ENCODE measurements at places on chromosomes 3 and 15.

DNA sequence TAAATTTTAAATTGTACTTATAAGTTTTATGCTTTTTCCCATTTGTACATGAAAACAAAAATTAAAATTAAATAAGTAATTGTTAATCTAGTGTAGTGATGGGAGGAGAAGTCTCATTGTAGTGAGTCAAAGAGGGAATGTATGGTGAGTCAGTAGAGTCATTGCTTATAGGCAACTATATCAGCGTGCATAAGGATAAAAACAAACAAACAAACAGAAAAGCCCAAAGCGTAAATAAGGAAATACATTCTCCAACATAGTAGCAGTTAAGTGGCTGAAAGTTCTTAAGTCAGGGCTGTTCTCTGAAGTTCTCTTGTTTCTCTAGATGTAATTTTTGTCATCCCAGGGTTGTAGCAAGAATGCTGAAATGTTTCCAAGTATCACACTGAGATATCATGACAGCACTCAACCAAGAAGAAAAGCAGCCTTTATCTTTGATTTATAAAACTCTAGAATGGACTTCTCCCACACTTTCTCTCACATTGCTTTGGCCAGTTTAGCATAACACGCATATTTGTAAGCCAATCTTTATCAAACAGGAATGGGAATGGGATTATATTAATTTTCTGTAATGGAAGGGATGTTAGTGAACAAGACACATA is 184.1 kb upstream of the TP63 start:
- no peak for DNase-seq

DNA sequence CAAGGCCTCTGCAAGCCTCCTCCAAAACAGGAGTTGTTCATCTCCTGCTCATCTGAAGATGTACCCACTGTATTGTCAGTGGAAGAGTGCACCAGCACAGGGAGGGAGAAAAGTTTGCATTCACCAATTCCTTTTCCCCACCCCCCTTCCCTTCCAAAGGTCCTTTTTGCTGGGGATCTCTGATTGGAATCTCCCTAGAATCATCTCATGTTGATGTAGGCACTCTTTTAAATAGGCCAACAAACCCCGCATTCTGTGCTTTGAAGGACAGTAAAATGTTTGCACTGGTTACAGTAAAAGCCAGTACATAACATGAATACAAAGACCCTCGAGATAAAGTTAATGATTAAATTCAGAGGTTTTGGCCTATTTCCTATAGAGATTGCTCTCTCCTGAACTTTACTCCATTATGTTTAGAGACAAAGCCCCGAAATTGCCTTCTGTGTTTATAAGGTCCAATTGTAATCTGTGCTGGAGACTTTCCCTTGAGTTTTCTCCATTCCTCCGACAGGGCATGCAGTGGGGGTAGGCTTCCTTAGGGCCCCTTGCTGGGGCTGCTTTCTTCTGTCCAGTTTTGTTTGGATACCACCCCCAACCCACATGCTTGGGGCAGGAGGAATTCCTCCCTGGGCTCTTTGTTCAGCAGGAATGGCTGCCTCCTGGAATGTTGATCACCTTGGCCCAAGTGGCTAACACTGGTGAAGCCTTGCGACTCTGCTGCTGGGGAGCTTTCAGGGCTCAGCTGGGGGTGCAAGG is 22.5 kb downstream of the TRIM71 start:
- DNase-seq = no peak

DNA sequence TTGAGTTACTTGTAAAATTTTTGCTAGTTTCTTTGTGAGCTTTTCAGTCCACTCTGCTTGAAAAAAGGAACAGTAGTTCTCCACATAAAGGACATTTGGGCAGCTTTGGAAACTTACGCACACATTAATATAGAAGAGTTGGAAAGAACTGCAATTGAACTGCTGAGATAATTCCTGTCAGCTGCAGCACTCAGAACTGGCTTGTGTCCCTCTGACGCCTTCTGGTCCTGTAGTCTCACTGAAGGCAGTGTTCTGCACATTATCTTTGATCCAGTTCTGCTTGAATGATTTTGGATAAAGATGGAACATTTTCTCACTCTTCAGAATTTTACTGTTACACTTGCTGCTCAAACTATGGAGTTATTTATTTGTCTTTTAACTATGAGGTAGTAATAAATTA is 901.9 kb downstream of the OTOL1 start:
- no peak for DNase-seq

DNA sequence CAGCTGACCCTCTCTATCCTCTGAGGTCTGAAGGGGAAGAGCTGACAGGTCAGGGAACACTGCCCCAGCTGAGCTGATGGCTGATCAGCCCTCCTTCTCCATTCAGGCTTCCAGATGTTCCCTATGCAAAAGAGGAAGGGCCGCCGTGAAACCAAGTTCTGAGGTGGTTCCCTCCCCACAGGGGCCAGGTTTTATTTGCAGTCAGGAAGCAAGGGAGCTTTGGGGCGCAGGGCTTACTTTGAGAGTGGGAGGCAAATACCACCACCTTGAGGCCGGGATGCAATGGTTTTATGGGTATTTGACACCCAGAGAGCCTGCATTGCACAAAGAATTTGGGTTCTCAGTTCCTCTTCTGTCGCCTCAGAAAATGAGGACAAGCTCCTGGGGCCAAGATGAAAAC is 186.9 kb downstream of the ARRDC4 start:
- DNase-seq = no peak

DNA sequence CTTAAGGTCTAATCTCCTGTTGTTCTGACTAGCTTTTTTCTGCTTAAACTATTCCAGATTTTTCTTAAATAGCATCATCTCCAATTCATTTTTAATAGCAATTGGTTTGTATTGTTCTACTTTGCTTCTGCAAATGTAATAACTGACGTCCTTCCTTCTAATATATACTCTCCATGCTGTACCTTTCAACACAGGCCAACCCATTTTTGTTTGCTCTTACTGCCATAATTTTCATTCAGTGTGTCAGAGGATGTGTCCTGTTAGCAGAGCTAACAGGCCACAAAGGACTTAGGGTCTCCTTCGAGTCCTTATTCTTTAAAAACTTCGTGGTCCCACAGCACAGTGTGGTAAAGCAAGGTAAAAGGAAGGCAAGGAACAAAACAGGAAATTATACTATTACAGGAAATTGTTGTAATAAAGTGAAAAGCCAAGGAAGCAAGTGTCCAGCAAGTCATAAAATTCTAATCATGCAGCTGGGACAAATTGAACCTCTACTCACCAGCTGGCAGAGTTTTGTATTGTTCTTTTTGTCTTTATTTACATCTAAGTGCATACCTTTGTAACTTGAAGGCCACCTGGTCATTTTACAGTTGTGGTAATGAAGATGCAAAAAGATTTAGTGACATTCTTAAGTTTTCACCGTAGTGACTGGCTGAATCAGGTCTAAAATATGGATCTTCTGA is 64.9 kb upstream of the ZBTB20 start:
- DNase-seq = no peak

DNA sequence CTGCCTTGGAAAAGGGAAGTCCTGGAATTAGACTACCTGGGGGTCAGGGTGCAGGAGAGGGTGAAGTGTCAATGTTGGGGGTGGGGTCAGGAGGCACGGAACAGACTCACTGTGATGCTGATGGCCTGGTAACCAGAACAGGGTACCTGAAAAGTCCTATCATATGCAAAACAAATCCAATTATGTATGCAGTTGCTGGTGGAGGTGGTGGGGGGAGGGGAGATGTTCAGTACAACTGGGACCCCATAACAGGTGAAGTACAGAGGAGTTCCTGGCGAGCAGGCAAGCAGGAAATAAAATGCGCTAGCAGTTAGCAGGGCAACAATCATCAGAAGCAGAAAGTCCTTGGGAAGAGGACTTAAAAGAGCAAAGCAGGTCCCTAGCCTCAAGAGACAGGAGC is 4.2 kb upstream of the KATNBL1 start:
- no peak for DNase-seq

- DNase-seq = no peak
These were observed 346.6 kb upstream of the RBMS3 start for GRCh38 chr3:28934126-28934813.

GRCh38 chr3:196896229-196896628 is 28.5 kb downstream of the SENP5 start:
- no peak for DNase-seq

DNA sequence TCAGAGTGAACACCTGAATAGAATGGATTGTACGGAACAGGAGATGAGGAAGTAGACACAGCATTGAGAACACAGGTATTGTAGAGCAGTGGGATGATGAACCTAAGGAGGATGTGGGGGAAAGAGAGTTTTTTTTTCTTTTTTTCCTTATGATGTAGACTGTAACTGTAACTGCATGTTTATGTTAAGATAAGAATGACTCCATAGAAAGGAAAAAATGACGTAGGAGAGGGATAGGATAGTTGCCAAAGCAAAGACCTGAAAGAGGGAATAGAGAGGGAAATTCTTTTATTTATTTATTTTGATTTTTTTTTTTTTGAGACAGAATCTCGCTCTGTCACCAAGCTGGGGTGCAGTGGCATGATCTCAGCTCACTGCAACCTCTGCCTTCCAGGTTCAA is 33.2 kb downstream of the APH1B start:
- DNase-seq = no peak

DNA sequence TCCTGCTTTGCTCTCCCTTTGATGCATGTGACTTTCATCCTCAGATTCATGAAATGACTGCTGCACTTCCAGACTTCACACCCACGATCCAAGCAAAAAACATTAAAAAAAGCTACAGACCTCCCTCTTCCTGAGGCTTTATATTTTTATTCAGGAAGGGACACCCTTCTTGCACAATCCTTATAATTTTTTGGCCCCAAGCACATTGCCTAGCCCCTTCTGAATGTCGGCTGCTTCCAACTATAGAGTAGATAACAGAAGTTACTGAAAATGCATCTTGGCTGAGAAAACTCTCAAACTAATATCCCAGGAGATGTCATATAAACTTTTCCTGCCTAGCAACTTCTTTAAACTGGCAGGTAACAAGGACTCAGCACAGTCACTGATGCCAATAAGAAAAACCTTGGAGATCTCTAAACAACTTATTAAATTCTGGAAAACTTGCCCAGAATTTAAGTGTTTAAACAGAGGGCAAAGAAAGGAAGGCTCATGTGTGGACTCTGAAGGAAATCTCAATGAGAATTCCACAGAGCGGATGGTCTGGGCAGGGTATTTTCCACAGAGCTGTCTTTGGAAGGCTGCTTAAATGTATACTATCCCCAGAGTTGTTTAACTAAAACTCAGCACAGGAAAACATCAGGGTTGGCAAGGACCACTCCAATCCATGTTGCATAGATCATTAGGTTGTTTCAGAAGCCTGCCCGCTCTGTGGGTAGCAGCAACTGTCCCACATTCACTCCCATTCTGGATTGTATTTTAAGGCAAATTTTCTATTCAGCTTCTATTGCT is 746.8 kb upstream of the LMCD1 start:
- no peak for DNase-seq

- DNase-seq = no peak
These were observed 16.8 kb upstream of the LARS2 start for GRCh38 chr3:45371621-45372020.

DNA sequence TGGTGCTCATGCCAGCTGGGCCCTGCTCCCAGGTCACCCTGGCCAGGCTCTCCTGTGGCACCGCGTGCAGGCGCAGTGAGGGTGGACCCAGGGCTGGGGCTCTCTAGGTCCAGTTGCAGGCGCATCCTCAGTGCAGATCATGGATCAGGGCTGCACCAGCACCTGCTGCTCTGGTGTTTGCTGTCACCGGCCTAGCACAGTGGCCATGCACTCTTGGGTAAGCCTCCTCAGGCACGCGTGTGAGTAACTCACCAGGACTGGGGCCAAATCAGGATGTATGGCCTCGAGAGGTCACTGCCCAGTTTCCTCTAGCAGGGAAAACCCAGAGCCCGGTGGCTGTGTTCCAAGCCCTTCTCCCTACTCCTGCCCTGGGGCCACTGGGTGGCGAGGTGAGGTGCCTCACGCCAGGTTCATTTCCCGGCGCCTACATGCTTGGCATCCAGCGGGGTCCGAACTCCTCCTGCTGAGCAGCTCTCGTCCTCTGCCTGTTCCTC is 45.5 kb upstream of the SLC41A3 start:
- DNase-seq = no peak

DNA sequence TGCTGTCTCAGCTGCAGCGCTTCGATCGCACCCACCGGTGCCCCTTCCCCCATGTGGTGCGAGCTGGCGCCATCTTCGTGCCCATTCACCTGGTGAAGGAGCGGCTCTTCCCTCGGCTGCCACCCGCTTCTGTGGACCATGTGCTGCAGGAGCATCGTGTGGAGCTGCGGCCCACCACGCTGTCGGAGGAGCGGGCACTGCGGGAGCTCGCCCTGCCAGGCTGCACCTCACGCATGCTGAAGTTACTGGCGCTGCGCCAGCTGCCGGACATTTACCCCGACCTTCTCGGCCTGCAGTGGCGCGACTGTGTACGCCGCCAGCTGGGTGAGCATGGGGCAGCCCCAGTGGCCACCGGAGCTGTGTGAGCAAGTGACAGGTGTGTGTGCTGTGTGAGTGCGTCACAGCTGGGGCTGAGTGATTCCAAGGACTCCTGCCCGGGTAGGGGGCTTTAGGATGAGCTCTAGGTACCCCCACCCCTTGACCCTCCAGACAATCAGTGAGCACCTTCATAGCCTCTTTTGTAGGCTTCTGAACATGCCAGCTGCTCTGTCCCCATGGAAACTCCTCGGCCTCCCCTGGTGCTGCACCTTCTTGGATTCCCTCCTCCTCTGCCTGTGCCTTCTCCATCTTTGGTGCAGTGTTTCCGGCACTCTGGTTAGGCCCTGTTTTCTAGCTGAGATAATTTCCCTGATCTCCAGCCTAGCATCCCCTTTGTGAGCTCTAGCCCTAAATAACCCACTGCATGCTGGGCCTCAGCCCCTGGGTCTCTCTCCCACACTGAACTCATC is 7.0 kb downstream of the C15orf39 start:
- no peak for DNase-seq

GRCh38 chr15:71109905-71110304 is 5.4 kb upstream of the THSD4 start:
- DNase-seq = no peak

DNA sequence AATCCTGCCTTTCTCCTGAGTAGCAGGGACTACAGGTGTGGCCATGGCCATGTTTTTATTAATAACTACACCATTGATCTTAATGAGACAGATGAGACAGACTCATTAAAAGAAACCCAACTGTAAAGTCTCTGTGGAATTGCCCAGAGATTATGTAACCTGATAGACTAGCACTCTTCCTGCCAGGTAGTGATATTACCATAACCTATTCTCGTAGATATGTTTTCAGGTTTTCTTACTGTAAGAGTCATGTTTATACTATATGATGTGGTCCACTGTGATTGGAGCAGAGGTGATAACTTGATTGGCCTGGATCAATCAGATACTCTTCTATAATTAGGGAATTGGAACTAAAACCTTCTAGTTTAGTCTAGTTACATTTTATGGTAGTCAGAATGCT is 93.7 kb downstream of the NFKBIZ start:
- DNase-seq = no peak

DNA sequence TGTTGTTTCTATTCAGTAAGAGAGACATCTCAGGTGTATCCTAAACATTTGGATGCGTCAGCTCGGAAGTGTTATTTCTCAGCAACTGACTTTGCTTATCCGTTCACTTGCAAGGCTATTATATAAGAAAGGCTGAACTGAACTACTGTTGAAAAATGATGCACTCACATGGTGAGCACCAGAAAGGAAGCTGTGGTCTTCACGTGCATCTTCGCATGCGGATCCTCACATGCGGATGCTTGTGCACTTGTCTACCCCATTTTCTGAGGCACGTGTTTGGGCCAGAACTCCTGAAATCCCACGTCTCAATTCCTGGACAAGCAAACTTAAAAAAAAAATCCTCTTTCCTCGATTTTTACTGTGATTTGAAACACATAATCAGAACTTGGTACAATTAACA is 63.2 kb downstream of the PDZRN3 start:
- no peak for DNase-seq

GRCh38 chr15:95944193-95944592 is 386.3 kb upstream of the NR2F2 start:
- DNase-seq = no peak

All from stimulated activated CD4-positive, alpha-beta T cell treated with anti-CD3 and anti-CD28 coated beads, Interleukin-15, amount 100 ng/mL, for 1 hour (primary cell).